T-cell (primary cell): ENCODE measurements at places on chromosomes 6 and 20.
A peak's percentile ranks its signal among the peaks of the same experiment; 100 is the strongest.

DNA sequence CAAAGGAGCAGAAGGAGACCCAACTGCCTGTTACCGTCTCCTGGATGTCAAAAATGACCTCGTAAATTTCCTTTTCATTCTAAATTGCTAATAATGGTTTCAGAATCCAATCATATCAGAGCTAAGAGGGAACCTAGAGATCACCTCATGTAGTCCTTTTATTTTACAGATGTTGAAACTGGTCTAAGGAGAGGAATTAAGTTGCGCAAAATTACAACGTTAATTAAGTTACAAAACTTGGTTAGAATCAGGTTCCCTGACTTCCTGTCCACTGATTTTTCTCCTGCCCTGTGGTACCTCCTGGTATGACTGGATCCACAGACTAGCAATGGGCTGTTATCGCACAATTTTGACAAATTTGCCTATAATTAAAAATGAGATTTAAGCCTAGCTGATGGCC lies 9.0 kb upstream of the STK38 start:
- DNase-seq: no peak

DNA sequence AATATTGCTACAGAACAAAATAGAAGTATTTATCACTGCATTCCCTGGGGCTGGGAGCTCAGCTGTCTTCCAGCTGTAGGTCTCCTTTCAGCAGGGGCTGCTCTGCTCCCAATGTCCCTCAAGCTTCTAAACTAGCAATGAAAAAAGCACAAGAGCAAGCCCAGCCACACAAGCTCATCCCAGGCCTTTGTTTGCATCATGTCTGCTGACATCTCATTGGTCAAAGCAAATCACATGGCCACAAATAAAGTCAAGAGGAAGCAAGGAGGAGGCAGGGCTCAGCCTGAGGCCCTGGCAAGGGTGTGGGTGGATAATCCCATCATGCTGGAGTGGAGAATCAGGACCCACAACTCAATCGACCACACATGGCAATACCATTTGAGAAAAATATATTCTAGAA lies 2.2 kb upstream of the BFSP1 start:
- DNase-seq: no peak

- no peak for DNase-seq
These were observed 501.7 kb downstream of the UTRN start for GRCh38 chr6:144786825-144787224.

GRCh38 chr6:132684272-132684671 lies 25.3 kb upstream of the TAAR1 start:
- no peak for DNase-seq

GRCh38 chr6:138944412-138944811 lies 43.6 kb downstream of the REPS1 start:
- DNase-seq: peak; percentile 43

DNA sequence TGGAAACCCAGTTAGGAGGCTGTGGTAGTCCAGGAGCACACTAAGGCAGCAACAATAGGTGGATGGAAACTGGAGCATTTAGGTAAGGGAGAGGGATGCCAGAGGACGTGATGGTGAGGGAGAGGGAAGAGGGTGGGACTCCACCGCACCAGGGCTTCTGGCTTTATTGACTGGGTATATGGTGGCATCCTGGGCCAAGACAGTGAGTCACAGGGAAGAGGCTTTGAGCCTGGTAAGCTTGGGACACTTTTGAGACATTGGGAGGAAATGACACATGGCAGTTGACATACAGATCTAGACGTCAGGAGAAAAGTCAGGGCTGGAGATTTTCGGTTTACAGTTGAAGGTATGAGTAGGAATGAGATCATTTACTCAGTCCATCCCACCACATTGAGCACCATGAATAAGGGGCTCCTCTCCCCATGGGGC lies 14.9 kb downstream of the NT5E start:
- DNase-seq: no peak

GRCh38 chr6:84554706-84555105 lies 209.7 kb downstream of the TBX18 start:
- DNase-seq: no peak

DNA sequence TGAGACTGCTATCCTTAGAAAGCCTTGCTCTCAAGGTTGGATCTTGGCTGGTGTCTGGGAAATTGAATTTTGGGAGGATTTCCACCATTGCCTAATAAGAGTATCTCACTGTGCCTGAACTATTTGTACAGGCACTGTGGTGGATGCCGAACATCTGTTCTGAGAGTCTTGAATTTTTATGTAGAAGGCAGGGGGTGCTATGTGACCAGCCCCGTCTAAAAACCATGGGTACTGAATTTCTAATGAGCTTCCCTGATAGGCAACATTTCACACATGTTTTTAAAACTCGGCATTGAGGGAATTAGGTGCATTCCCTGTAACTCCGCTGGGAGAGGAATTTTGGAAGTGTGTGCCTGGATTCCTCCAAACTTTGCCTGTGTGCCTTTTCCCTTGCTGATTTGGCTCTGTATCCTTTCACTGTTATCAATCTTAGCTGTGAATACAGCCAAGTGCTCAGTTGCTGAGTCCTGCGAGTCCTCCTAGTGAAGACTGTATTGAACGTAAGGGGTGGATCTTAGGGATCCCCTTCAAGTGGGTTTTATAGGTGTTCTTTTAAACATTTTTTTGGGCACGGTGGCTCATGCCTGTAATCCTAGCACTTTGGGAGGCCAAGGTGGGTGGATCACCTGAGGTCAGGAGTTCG lies 27.6 kb upstream of the SCAF8 start:
- no peak for DNase-seq

DNA sequence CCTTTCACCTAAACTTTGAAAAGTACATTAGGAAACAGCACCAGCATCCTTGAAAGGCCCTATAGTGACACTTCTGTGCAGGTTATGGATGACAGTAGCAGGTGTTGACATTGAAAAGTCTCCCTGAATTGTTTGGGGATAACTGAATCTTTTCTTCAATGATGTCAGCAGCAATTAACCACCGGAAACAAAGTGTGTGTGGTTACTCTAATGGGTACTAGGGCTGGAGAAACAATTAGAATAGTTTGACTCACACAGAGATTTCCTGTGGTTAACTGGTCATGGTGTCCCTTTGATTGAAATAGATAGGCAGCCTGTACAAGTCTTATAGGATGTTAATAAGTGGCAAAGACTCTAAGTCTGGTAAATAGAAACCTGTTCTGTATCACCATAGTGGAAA lies 189.1 kb downstream of the TBX18 start:
- DNase-seq: no peak

DNA sequence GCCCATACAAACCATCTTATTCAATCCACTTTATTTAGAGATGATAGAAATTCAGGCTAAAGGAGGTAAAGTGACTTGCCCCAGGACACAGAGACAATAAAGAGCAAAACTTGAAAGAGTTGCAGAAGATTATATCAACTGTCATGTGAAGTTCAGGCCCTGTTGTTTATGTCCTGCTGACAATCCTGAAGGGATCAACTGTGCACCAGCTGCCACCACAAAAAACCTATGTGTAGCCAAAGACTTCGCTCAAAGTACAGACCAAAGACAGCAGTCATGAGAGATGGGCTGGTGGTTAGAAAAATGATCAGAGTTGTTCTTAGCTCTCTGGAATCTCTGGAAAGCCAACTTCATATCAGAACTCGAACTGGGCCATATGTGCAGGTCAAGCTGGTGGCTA lies 16.0 kb upstream of the CITED2 start:
- DNase-seq: no peak

GRCh38 chr20:52864916-52865605 lies 107.1 kb upstream of the TSHZ2 start:
- no peak for DNase-seq

DNA sequence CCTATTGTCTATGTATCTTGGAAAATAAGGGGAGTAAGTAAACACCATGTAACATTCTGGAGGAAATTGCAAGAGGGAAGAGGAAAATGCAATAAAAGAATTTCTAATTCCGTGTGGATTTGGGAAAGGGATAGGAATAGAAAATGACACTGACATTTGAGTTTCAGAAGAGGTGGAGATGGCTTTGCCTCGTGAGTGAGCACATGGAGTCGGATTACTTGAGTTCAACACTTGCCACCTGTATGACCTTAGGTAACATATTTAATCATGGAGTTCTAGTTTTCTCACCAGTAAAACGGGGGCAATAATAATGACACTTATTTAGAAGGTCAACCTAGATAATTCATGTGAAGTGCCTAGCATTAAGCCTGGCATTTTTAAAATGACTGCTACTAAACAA lies 10.8 kb upstream of the PBOV1 start:
- no peak for DNase-seq

DNA sequence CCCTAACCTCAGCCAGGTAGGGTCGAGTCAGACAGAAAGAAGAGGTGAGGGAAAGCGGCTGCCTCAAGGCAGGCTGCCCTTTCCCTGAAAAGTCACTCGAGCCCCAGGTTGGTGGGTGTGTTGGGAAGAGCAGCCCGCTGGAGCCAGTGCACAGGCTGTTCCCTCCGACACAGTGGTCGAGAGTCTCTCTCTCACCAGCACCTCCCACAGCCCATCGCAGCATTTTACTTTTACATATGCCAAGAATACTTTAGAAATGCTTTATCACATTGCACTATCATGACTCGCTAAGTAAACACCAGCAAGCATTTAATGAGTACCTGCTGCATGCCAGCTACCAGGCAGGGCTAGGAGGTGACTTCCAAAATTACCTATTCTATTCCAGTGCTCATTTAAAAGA lies 1.7 kb downstream of the PRPH2 start:
- no peak for DNase-seq

DNA sequence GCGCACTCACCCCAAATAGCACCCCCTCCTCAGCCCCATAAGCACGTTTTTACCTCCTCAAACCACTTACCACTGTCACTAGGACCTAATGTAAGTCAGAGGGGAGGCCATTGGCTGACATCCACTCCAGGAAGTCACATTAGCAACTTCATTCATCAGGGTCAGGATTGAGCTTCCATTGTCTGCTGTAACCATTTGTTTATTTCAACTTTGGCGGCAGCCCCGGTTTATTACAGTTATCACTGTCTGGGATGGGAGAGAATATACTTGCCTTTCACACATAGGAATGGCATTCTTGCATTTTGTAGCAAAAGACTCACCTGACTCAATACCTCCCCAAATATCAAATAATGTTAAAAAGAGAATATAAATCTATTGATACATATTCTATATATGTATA lies 38.3 kb downstream of the MAFB start:
- no peak for DNase-seq

- DNase-seq: no peak
These were observed 26.2 kb downstream of the CCN2 start for GRCh38 chr6:131924881-131925474.

DNA sequence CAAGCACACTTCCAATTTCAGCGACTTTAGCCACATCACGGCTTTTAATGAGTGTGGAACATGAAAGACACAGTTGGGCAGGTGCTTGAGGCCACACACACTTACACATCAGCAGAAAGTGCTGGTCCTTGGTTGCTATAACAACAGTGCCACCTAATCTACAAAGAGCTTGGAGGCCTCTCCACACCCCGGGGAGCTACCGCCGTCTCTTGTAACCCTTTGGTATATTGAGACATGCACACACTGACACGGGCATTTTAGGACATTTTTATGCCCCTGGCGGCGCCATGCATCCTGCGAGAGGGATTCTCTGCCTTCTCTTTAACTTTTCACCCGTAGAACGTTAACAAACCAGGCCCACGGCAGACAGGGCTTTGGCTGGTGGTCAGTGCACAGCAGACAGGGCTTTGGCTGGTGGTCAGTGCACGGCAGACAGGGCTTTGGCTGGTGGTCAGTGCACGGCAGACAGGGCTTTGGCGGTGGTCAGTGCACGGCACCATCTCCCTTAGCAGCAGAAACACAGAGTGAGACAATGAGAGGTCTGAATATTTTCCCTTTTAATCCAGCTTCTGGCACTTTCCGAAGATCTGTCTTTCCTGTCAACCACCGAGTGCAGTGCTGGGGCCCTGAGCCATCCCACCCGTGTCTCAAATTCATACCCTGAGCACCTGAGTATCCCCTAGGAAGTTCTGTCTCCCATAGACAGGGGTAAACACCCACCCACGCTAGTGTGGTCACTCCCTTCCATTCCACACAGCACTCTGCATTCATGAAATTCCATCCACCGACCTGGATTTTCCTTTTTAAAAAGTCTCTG lies 116.6 kb upstream of the RPS6KA2 start:
- DNase-seq: no peak

DNA sequence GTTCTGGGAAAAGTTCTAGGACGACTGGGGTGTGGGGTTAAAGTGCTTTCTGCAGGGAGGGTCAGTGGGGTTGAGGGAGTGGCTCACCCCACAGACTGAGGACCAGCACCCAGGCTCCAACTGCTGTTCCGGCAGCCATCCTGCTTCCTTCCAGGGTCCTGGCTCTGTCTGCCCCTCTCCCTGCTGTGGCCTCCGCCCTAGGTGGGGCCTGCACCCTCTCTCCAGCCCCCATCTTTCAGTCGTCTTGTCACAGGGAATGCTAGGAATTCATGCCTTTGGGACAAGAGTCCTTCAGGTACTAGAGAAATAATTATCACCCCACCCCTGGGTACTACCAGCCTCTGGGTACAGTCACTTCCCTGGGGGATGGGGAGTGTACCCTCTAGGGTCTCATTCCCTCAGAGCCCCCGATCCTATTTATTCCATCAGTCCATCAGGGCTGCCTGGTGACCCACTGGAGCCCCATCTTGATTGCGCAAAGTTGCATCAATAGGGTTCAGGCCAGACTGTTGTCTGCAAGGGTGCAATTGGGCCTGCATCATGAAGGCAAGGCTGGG lies at the start of gene AGER:
Gene AGER, minus strand, starts transcription at position 170 of the 557 bp plus-strand sequence. Its CDS starts 31 bp downstream, at position 139.
- no peak for DNase-seq

- no peak for DNase-seq
These were observed 44.2 kb upstream of the TMEM217 start for GRCh38 chr6:37302086-37302686.

GRCh38 chr20:40416274-40416673 lies 272.8 kb downstream of the MAFB start:
- no peak for DNase-seq

- no peak for DNase-seq
These were observed 1.1 kb downstream of the SLC22A1 start for GRCh38 chr6:160122744-160123143.

DNA sequence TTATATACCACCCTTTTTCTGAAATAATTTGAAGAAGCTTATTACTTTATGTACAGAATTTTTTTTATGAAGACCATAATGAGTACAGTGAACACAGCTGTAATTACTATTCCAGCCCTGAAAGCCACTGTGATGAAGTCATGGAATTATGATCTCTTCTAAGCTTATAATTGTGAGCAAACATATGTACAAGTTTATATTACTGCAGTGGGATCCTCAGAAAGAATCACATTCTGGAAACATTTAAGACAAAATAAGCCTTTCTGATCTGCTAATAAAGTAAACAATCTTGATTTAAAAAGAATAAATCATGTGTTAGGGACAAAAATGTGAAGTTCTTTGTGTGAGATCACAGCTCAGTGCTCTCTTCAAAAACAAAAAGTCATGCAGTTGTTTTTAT lies 560.4 kb downstream of the CD109 start:
- no peak for DNase-seq
